Nephron progenitor cell (in vitro differentiated cells): ENCODE measurements at places on chromosomes 3 and 15.
A peak's percentile ranks its signal among the peaks of the same experiment; 100 is the strongest.

- DNase-seq: no peak
- H3K27ac ChIP-seq: peak overlapping the region; percentile 42
- H3K4me1 ChIP-seq: peaks cover 18% of the 10 kb centered on the region
- no peaks in the 10 kb centered on the region for H3K27me3 ChIP-seq
- peaks cover 75% of the 10 kb centered on the region for H3K36me3 ChIP-seq
Measured at GRCh38 chr3:48926425-48927392, 8.1 kb downstream of the ARIH2 start.

DNA sequence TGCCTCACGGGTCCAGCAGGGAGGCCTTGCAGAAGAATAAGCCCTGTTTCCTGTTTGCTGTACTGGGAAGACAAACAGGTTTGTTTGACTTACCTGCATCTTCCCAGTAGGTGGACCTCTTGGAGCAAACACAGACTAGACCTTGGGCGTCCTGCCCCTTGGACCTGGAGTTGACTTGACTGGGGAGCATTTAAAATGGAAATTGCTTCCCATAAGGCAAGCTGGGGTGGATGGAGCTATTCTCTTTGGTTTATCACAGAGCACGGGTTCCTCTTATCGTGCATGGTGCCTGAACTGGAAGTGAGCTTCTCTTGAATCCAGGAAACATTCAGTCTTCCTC lies 151.4 kb downstream of the RPLP1 start:
- H3K4me3 ChIP-seq: no peak overlapping the region
- DNase-seq: no peak
- H3K4me1 ChIP-seq: peaks cover 4% of the 10 kb centered on the region
- H3K27ac ChIP-seq: no peak overlapping the region
- peaks cover 39% of the 10 kb centered on the region for H3K27me3 ChIP-seq

GRCh38 chr15:89645680-89646079 lies 9.6 kb downstream of the KIF7 start:
- peaks cover 5% of the 10 kb centered on the region for H3K27me3 ChIP-seq
- peaks cover 59% of the 10 kb centered on the region for H3K36me3 ChIP-seq
- no peak overlapping the region for H3K27ac ChIP-seq
- no peak overlapping the region for H3K4me3 ChIP-seq

DNA sequence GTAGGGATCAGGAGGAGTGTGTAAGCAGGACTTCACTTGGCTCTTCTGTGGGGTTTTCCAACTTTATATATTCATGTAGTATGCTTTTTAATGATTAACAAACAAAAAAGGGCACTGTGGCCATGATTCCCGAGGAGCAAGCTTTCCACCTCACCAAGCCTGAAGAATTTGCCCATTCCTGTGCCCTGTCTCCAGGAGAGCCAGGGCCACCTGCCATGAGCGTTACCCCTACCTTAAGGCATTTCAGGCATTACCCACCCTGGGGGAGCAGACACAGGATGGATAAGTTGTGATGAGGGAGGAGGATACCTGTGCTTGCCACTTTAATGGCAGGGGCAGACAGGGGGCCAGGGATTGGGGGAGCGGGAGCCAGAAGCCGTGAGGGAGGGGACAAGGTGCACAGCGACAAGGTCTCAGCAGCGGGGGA lies 3.0 kb downstream of the TRPM1 start:
- H3K36me3 ChIP-seq: no peaks in the 10 kb centered on the region
- peaks cover 16% of the 10 kb centered on the region for H3K4me1 ChIP-seq
- peaks cover 10% of the 10 kb centered on the region for H3K27me3 ChIP-seq
- no peak for DNase-seq

DNA sequence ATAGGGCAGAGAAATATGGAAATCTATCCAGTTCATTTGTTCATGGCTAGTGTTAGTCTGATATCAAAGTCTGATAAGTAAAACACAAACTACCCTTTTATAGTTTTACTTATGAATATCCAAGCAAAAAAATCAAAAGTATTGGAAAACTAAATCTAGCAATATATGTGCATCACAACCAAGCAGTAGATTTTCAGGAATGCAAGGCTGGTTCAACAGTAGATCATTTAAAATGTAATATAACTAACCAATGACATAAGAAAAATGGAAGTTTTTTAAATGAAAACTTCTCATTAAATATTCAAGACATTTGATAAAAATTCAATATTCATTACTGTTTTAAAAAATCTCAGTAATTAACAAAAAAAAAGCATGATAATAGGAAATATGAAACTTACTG lies 12.8 kb upstream of the AQP9 start:
- peaks cover 15% of the 10 kb centered on the region for H3K36me3 ChIP-seq
- no peak overlapping the region for H3K27ac ChIP-seq
- no peak for DNase-seq
- H3K4me3 ChIP-seq: no peak overlapping the region
- no peaks in the 10 kb centered on the region for H3K4me1 ChIP-seq

- H3K4me3 ChIP-seq: no peak overlapping the region
- peaks cover 6% of the 10 kb centered on the region for H3K4me1 ChIP-seq
- no peak for DNase-seq
- no peak overlapping the region for H3K27ac ChIP-seq
- H3K27me3 ChIP-seq: peaks cover 3% of the 10 kb centered on the region
- H3K36me3 ChIP-seq: no peaks in the 10 kb centered on the region
Measured at GRCh38 chr15:51135276-51135675, 40.6 kb upstream of the TNFAIP8L3 start.

GRCh38 chr3:38474928-38475605 lies 21.1 kb upstream of the EXOG start:
- H3K4me1 ChIP-seq: peaks cover 39% of the 10 kb centered on the region
- H3K27ac ChIP-seq: peak overlapping the region; percentile 88
- H3K27me3 ChIP-seq: no peaks in the 10 kb centered on the region

DNA sequence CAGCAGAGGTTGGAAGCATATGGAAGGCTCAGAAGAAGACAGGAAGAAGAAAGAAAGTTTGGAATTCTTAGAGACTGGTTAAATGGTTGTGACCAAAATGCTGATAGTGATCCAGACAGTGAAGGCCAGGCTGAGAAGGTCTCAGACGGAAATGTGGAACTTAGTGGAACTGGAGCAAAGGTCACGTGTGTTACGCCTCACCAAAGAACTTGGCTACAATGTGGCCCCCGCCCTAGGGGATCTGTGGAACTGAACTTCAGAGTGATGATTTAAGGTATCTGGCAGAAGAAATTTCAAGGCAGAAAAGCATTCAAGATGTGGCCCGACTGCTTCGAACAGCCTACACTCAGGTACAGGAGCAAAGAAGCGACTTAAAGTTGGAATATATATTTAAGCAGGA lies 83.1 kb downstream of the MYO5A start:
- H3K4me3 ChIP-seq: no peak overlapping the region
- no peaks in the 10 kb centered on the region for H3K27me3 ChIP-seq
- no peak for DNase-seq
- no peak overlapping the region for H3K27ac ChIP-seq

GRCh38 chr15:51374131-51374530 lies 32.7 kb downstream of the GLDN start:
- no peak for DNase-seq
- no peak overlapping the region for H3K27ac ChIP-seq
- H3K4me1 ChIP-seq: peaks cover 4% of the 10 kb centered on the region

DNA sequence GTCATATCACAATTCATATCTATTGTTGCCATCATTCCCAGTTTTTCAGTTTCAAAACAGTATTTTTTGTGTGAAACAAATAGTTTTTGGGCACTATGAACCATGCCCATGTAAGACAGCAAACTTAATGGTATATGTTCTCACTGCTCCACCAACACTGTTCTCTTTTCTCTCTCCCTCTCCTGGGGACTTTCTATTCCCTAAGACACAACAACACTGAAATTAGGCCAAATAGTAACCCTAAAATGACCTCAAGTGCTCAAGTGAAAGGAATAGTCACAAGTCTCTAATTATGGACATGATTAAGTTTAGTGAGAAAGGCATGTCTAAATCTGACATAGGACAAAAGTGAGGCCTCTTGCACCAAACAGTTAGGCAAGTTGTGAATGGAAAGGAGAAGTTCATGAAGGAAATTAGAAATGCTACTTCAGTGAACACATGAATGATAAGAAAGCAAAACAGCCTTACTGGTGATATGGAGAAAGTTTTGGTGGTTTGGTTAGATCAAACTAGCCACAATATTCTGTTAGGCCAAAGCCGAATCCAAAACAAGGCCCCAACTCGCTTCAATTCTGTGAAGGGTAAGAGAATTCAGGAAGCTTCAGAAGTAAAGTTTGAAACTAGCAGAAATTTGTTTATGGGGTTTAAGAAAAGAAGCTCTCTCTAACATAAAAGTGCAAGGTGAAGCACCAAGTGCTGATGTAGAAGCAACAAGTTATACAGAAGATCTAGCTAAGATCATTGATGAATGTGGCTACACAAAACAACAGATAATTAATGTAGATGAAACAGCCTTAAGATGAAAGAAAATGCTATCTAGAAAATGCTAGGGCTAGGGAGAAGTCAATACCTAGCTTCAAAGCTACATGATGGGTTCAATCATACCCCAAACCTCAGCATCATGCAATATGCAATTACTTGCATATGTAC lies 104.2 kb downstream of the CBLB start:
- peaks cover 82% of the 10 kb centered on the region for H3K36me3 ChIP-seq
- H3K27ac ChIP-seq: no peak overlapping the region
- no peak for DNase-seq
- no peak overlapping the region for H3K4me3 ChIP-seq
- H3K4me1 ChIP-seq: no peaks in the 10 kb centered on the region

GRCh38 chr3:161854232-161854771 lies 357.7 kb downstream of the OTOL1 start:
- no peak overlapping the region for H3K4me3 ChIP-seq
- peaks cover 5% of the 10 kb centered on the region for H3K27me3 ChIP-seq
- no peaks in the 10 kb centered on the region for H3K36me3 ChIP-seq

DNA sequence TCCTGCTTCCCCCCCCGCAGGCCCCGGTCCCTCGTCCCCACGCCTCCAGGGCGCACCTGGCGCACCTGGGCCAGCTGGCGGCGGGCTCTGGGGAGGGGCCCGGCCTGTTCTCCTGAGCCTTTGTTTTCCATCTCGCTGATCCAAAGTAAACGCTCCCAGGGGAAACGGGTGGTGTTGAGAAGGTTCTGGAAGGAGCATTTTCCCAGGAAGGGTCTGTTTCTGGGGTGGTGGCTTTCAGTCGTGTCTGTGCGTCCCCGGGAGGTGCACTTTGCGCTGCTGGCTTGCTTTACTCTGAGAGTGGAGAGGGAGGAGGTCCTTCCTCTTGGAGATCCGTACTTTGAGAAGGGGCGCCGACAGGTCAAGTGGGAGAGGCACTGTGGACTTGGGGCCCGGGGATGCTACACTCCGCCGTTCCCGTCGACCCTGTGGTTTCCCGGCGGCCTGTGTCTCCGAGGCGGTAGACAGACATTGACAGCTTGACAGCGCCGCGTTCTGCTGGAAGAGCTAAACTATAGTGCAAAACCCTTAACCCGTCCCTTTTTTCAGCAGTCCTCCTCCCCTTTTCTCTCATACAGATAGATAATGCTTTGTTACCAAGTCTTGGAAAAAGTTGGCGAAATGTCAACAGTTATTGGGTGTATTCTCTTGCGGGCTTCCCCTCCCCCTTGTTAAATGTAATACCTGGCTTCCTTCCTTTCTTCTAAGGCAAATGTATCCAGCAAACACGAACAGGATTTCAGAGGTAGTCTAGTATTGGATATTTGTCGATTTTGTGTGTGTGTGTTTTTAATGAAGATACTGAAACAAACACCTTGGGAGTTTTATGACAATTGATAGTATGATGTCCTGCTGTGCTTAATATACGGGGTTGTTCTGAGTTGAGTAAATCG lies 6.5 kb downstream of the TPM1 start:
- H3K4me3 ChIP-seq: peak overlapping the region; percentile 92
- H3K4me1 ChIP-seq: peaks cover 91% of the 10 kb centered on the region
- peak; percentile 57 for DNase-seq

DNA sequence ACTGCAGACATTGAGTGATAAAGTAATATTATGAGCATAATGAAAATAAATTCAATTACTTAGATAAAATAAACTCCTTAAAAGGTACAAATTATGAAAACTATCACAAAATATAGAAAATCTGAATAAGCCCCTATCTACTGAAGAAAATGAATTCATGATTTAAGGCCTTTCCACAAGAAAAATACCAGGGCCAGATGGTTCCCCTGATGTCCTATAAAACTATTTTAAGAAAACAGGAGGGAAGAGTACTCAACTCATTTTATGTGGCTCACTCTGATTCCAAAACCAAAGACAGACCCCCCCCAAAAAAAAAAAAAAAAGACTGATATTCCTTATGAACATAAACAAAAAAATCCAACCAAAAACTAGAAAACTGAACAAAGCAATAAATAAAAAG lies 59.9 kb downstream of the ADAM10 start:
- no peaks in the 10 kb centered on the region for H3K27me3 ChIP-seq
- peaks cover 10% of the 10 kb centered on the region for H3K4me1 ChIP-seq
- peak overlapping the region; percentile 9 for H3K27ac ChIP-seq
- H3K36me3 ChIP-seq: peaks cover 60% of the 10 kb centered on the region
- H3K4me3 ChIP-seq: no peak overlapping the region
- no peak for DNase-seq

GRCh38 chr3:149336925-149337324 lies 3.5 kb upstream of the TM4SF18 start:
- DNase-seq: no peak
- no peak overlapping the region for H3K27ac ChIP-seq
- peaks cover 9% of the 10 kb centered on the region for H3K27me3 ChIP-seq
- H3K36me3 ChIP-seq: no peaks in the 10 kb centered on the region
- H3K4me1 ChIP-seq: peaks cover 27% of the 10 kb centered on the region

DNA sequence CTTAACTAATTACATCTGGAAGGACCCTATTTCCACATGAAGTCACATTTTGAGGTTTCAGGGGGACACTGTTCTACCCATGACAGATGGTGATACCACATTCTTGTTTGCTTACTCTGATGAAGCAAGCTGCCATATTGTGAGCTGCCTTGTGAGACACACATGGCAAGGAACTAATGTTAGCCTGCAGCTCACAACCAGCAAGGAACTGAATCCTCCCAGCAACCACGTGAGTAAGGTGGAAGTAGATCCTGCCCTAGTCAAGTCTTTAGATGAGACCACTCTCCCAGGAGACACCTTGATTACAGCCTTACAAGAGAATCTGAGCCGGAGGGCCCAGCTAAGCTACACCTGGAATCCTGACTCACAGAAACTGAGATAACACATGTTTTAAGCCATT lies 160.1 kb downstream of the PDE8A start:
- H3K27ac ChIP-seq: no peak overlapping the region
- DNase-seq: no peak
- peaks cover 24% of the 10 kb centered on the region for H3K4me1 ChIP-seq
- peaks cover 6% of the 10 kb centered on the region for H3K27me3 ChIP-seq
- H3K36me3 ChIP-seq: no peaks in the 10 kb centered on the region
- no peak overlapping the region for H3K4me3 ChIP-seq

DNA sequence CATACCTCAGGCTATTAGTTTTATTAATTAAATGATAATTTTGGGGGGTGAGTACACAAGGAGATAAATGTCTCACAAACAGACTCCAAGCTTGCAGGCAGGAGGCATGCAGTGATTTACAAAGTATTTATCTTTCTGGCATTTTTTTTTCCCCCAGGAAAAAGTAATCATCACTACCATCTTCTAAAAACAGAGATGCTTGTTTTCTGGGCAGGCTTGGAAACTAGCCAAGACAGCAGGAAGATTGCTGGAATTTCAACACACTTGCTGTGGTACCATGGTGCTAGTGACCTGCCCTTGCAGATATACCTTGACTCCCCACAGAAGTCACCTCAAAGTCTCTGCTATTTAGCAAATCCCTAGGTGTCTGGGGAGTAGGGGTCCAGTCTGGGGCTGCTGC lies 732.8 kb upstream of the CFAP20DC start:
- no peak for DNase-seq
- H3K27ac ChIP-seq: no peak overlapping the region
- H3K4me3 ChIP-seq: no peak overlapping the region
- H3K36me3 ChIP-seq: no peaks in the 10 kb centered on the region
- peaks cover 6% of the 10 kb centered on the region for H3K4me1 ChIP-seq
